ENCODE measurements at places on chromosomes 11 and 22.

DNA sequence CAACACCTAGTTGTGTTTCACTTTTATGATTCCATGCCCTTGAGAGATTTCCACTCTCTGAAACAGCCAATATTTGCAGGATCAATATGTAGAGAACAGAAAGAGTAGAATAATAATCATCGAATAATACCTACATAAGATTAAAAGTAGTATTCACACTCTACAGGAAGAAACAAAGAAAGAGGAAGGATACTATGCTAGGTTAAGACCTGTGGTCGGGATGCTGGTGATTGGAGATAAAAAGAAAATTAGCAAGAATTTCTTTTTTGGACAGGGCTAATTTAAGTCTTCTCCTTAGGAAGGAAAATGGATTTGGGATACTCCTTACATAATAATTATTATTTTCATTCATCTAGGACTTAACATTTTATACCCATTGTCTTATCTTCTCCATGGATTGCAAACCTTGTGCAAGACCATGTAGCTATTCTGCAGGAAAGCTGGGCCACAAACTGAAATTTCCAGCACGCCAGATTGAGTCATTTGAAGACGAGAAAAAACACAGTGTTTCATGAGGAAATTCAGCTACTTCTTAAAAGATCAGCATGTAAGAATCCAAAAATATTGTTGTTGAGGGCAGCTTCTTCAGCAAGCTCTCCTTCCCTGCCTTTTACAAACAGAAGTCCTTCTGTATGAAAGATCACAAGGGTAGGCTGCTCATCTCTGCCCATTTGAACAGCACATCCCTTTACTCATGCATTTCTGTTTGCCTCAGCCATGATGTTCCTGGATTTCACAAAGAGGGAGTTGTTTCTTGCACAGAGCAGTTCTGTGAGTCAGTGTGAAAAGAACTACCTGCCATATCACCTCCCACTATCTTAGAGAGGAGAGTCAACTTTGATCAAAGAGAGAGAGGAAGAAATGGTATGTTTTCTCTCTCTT lies 90.7 kb downstream of the FAM76B start:
- DNase-seq, result no peak

DNA sequence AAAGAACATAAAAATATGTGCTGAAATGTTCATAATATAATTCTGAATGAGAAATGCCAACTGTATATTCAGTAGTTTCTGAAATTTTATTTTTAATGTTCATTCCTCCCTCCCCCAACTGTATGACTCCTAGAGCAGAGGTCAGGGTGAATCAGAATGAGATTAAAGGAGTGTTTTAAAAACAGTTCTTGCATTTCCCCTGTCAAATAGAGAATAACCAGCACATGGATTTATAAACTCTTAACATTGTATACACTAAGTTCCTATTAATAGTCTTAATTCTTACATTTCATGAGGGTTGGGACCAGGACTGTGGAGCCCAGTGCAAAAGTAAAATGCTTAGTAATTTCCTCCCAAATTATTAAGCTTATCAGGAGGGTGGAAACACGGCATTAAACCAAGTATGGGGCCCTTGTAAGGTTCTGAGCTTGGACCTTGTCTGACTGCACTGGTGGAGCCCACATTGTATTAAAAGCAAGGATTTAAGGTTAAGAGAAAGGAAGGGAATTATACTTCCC lies 474.6 kb upstream of the RAG2 start:
- DNase-seq, result no peak

- no peak for DNase-seq
Observed at GRCh38 chr11:64597671-64598101, 6.7 kb downstream of the SLC22A12 start.

- DNase-seq, result peak; percentile 42
Observed at GRCh38 chr22:30397656-30398635, 1.1 kb downstream of the SEC14L2 start.

DNA sequence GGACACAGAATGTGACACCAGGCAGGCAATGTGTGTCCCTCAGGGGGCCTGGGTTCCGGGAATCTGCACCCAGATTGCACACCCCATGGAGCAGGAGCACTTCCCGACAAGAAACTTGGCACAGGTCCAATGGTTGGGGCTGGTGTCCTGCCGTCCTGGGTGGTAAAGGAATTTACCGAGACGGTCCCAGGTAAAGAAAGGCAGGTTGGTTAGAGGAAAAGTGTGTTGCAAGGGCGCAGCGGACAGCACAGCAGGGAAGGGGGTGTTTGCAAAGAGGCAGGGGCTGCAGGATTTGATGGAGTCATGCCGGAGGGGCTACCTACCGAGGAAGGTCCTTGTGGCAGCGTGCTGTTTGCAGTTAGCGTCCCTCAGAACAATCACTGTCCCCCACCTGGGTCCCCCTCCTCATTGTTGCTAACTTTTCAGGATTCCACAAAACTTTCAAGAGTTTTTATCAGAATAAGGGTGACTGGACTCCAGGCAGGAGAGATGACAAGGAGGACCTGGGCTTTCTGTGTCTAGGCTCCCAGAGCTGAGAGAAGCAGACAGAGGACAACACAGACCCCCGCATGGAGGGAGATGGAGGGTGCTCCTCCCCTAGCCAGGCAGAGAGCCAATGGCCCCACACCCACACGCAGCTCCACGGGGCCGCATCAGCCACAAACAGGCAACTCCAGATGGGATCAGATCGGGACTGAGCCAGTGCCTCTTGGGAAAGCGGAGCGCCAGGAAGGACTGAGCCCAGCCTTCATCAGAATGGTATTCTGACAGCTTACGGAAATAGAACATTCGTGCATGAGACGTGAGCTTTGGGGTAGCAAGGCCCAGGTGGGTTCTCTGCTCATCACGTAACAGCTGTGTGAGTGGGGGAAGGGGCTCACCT lies 1423.9 kb downstream of the BRD1 start:
- peak; percentile 67 for DNase-seq

Data from GM03348 (cell line).